ENCODE measurements at places on chromosomes 12 and 14.

DNA sequence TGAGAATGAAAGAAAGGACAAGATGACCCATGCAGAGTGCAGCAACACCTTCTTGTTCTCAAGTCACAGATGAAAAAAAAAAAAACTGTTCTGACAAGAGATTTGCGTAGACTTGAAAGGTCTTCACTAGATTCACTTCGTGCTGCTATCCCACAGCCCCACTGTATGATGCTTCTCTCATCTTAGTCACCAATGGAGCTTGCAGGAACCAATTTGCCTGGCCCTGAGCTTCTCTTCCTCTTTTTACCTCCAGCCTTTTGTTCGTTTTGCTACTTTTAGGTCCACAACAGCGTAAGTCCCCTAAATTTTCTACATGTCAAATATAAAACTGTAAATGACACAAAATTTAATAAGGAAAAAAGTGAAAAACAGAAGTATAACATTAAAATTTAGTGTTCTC lies 107.9 kb upstream of the NAP1L1 start:
- DNase-seq, result no peak

DNA sequence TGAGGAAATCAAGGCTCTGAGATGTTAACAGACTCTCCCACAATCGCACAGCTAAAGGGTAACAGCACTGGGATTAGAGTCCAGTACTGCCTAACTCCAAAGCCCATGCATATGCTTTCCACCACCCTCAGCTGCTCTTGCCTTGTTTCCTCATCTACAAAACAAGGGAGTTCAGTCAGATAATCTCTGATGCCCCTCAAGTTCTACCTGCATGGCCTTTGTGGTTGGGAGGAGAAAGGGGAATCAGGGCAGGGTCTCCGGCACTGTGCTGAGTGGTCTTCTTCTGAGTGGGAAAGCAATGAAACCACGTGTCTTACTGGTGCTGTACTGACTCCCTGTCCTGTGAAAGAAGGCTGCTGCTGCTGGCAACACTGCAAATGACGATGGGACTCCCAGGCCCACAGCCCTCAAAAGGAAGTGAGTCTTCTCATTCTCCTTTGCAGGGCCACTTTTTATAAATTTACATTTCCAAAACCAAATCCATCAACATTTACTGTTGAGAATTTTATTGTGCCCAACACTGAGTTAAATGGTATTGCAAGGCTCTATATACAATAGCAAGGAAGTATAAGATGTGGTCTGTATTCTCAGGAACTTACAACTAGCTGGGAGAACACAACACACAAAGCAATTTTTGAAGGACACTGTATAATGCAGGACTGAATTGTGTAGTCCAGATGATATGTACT lies 19.7 kb upstream of the DUSP16 start:
- DNase-seq, result no peak

GRCh38 chr12:59186451-59186850 lies 266.1 kb upstream of the LRIG3 start:
- DNase-seq, result no peak

DNA sequence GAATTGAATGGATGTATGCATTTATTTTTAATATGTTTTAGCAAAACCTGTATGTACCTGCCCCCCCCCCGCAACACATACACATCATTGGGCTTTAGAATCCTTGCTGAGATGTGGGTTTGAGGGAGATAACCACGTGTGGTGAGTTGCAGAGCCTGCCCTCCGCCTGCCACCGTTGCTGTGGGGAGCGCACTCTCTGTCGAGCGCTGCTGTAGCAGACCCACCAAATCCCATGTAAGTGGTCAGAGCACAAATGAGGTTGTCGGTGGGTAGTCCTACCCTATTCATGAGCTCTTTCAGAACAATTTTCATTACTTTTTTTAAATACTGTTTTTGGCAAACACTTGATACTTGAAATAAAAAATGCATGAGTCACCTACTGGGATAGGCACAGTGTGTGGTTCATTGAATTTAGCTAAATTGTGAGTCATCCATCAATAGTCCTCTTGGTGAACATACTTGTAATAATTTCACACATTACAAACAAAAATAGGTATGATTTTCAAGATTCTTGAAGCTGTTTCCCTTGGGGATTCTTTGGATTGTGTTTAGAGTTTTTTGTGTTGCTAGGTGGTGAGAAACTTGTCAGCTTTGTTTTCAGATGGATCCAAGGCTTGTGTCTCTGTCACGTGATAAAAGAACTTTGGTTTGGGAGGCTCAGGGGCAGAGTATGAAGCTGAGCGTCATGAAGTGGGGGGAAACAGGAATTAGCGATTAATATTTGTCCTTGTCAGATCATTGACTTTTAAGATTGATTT lies 107.6 kb downstream of the PTCSC3 start:
- DNase-seq, result no peak

DNA sequence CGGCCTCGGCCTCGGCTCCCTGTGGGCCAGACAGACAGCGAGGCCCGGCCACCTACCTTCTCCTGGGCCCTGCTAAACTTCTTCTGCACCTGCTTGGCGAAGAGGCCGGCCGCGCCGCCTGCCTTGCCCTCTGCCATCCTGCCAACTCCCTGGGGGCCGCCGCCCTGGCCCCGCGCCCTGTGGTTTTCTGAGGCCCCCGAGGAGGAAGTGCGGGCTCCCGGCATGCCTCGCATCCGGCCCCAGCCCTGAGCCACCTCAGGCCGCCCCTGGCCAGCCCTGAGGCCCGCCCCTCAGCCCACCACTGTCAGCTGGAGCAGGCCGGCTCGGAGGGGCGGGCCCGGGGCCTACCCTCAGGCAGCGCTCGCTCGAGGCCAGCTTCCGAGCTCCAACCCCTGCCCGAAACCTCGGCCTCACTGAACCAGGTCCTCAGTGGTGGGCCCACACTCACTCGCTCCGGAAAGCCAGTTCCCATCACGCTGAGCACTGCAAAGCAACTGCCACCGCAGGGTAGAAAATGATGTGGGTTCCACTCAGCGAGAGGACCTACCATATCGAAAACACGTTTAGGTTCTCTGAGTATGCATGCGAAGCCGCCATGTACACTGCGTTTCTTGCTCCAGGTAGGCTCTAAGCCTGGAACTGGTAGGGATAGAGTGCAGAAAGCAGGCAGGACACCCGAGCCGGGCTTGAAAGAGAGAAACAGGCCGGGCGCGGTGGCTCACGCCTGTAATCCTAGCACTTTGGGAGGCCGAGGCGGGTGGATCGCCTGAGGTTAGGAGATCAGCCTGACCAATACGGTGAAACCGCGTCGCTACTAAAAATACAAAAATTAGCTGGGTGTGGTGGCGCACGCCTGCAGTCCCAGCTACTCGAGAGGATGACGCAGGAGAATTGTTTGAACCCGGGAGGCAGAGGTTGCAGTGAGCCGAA lies at the start of gene BIN2:
TSS of gene BIN2 (minus strand) at position 209 of the 930 bp plus-strand sequence. CDS start at position 137, 72 bp downstream.
- DNase-seq, result no peak

GRCh38 chr12:43062201-43062895 lies 472.8 kb upstream of the PRICKLE1 start:
- DNase-seq, result no peak

- DNase-seq, result no peak
These were observed 209.5 kb downstream of the ANO6 start for GRCh38 chr12:45425426-45425825.

GRCh38 chr12:49109641-49110463 lies 795 bp downstream of the LMBR1L start:
- no peak for DNase-seq

DNA sequence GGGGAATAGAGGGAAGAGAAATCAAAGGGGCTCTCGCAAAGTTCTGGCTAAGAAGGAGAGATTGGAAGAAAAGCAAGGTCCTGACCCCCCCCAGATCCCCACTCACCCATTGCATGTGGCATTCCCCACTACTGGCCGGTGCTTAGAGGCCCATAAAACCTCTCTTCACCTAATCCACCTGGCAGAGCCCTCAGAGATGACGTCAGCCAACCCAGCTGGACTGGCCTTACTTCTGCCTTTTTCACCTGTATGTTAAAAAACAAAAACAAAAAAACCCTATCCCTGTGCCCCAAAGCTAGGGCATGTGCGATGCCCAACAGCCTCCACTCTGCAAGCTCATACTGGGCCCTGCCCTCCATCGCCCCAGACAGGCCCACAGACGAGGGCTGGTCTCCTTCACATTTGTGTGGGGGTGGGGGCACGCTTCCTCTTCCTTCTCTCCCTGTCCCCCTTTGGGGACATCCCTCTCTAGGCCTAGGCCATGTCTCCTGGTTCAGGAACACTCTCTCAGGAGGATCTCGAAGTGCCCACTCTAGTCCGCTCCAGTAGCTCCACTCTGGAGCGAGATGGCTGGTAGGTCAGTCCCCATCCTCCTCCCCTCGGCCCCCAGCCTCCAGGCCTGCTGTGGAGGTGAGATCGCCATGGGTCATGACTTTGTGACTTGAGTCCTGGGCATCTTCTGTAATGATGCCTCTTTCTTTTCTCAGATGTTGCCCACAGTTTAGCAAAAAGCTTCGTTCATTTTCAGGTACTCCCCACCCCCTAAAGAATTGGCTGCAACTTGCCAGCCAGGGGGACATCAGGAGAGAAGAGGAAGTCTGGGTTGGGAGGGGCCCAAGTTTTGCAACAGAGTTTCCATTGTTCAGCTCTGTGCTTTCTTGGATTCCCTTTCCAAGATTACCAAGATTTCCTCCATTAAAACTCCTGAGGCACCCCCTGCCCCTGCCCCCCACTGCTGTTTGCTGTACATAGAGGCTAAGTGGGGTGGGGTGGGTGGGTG lies 37.0 kb downstream of the FIGNL2 start:
- no peak for DNase-seq

DNA sequence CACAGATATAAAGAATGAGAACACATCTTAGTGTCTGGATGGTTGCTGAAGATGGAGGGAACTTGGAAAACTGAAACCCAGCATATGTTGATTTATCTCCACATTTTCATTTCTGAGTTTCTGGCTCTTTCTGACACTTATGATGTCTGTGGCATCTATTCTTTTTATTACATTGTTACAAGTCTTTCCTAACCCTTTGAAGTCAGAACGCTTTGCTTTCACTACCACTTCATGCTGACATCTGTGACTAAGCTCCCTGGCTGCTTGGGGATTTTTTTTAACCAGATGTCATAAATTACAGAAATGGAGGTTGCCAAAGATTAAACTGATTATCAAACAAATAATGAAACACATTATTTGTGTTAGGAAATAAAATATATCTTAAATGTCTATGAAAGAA lies 188.7 kb downstream of the KITLG start:
- DNase-seq, result no peak

GRCh38 chr12:3231399-3231876 lies 154.3 kb downstream of the TSPAN9 start:
- peak; percentile 81 for DNase-seq

- DNase-seq, result peak; percentile 38
These were observed 1.2 kb downstream of the KCNK13 start for GRCh38 chr14:90062822-90063539.

GRCh38 chr12:98253207-98254037 lies 262.0 kb upstream of the TMPO start:
- DNase-seq, result no peak

DNA sequence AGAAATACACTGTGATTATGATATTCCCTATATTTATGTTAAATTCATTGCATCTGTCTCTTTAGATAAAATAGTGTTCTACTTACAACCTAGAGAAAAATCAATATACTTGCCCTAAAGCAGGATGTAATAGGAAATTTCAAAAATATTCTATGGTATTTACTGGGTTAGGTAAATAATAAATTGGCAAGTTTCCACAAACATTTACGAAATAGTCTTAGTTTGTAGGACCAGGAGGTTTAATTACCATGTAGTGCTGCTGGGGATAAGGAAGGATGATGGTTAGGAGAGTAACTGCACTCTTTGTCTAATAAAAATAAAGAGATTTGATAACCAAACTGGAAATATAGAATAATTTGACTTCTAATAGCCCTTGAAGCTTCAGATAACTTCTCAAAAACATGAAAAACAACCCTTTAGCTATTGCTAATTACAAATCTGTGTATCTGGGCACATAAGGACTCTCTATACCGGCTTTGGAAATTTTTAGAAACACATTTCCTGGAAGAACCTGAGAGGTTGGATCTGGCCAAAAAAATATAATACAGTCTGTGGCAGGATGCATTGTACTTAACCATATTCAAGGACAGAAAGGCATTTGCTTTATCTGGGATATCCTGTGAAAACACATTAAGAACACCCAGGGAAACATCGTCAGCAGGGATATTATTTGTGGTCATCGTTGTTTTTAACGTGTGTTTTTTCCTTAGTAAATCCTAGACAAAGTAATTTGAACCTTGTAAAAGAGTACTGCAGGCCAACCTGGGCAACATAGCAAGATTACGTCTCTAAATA lies 36.7 kb upstream of the TMCC3 start:
- DNase-seq, result no peak

- DNase-seq, result peak; percentile 82
These were observed 452.7 kb downstream of the BCL11B start for GRCh38 chr14:98819132-98819866.

GRCh38 chr14:22419620-22420019 lies 169.4 kb downstream of the DAD1 start:
- no peak for DNase-seq

DNA sequence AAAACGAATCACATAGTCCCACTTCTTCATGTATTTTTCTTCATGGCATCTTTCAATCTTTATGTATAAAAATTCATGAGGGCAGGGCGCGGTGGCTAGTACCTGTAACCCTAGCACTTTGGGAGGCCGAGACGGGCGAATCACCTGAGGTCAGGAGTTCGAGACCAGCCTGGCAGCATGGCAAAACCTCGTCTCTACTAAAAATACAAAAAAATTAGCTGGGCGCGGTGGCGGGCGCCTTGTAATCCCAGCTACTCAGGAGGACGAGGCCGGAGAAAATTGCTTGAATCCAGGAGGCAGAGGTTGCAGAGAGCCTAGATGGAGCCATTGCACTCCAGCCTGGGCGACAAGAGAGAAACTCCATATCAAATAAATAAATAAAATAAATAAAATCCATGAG lies 2.5 kb upstream of the GABARAPL1 start:
- DNase-seq, result no peak

DNA sequence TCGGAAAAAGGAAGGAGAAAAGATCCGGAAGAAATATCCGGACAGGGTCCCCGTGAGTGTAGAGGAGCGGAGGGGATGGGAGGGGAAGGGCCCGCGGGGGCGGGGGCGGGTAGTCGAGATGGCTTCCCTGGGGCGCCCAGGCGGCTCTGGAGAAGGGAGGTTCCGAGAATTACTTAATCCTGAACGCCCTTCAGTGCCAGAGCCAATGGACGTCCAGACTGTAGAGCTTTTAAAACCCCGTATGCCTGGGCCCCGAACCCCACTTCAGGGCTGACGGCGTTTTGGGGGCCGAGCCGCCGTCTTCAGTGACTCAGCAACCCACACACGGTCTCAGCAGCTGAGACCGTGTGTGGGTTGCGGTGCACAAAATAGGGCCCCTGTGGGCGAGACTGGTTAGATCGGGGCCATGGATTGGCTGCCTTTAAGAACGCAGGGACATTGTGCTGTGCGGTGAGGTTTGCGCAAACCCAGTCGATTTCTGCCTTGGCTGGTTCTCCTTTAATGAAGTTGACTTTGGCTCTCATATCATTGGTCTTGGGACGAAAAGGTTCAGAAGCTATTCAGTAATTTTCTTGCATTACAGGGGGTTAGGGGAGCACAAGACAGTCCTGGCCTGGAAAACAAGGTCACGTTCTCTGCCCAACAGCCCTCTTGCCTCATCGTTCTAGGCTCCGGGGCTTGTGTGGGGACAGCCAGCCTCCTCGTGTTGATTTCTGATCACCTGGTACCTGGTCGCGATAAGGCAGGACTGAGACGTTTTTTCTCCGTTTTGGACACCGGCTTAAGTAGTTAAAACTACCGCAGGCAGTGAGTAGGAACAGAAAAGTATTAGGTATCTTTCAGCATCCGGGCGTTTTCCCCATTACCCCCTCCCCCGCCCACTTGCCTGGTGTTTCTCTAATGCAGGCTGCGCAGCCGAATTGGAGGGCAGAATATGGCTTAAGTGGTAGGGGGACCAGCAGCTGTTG lies 775 bp downstream of the GABARAPL1 start:
- no peak for DNase-seq

Measured in H1 (cell line).